Right renal pelvis (tissue), 4 donors: ENCODE measurements at places on chromosomes 16 and 17.

DNA sequence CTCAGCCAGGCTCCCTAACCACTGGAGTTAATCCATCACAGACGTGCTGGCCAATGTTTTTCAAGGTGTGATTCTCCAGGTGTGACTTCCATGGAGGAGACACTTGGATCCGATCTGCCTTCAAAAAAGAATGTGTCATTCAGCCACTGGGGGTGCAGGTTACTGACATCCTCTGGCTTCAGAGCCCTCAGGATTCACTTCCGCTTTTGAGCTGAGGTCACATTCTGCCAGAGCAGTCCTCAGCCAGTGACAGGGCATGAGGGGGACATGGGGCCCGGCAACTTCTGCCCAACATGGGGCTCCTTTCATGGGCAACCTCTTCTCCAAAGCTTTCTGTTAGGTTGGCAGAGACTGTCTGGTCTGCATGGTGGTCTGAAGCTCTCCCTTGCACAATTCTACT, 81.4 kb downstream of the GRIN2A start:
- DNase-seq = no peak

GRCh38 chr16:68719993-68720489, 17.1 kb upstream of the CDH1 start:
- DNase-seq = no peak

- DNase-seq = no peak
Measured at GRCh38 chr17:19911033-19911432, 43.3 kb upstream of the ULK2 start.

DNA sequence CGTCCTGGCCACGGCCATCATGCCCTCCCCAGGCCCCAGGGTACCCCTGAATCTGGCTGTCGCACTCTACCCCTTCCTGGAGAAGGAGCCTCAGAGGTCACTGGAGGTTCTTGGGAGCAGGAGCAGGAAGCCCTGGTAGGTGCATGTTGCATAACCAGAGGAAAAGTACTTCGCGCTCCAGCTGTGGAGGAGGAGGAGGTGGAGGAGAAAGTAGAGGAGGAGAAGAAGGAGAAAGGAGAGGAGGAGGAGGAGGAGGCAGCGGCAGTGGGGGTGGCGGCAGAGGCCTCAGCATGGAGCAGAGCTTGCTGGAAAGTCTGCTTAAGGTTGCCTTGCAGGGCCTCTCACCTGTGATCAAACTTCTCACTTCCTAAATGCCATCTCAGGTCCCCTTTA, 61.8 kb downstream of the BAIAP2 start:
- no peak for DNase-seq

DNA sequence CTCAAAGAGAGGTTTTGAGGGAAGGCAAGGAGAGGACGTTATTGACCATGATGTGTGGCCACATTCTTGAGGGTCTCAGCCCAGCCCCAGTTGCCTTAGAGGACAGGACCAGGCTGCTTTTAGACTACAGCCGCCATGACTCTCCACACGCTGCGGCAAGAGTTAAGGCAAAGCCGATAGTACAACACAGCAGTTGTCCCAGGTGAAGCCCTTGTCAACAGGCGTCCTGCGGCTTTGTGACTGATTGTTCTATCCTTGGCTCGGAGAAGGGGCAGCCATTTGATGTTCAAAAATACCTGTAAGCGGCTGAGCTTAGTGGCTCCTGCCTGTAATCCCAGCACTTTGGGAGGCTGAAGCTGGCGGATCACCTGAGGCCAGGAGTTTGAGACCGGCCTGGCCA, 28.8 kb downstream of the TMEM92 start:
- DNase-seq = no peak
